Stimulated activated CD8-positive, alpha-beta memory T cell treated with anti-CD3 and anti-CD28 coated beads, Interleukin-4, amount 100 ng/mL, for 24 hours (primary cell): ENCODE measurements at places on chromosomes 7 and 10.

GRCh38 chr10:22658745-22659410 lies 55.5 kb downstream of the PIP4K2A start:
- no peak for DNase-seq

GRCh38 chr10:132064082-132064755 lies 1.5 kb upstream of the JAKMIP3 start:
- no peak for DNase-seq

GRCh38 chr10:31864834-31865518 lies 63.7 kb downstream of the ARHGAP12 start:
- no peak for DNase-seq

DNA sequence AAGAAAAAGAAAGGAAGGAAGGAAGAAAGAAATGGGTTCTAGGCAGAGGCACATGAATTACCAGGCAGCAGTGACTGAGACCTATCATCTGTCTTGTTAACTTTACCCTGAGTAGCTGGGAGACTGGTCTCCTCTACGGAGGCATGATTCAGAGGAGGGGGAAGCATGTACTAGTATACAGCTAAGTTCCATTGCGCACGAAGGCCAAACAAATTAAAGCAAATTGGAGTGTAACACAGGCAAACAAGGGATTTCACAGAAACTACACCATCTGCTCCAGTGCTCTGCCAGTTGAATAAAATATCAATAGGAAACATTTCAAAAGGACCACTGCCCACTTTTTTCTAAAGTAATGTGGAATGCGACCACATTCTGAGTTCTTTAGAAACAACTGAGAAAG lies 65.9 kb upstream of the RSU1 start:
- no peak for DNase-seq

- DNase-seq, result no peak
Measured at GRCh38 chr7:48298779-48299178, 127.5 kb downstream of the ABCA13 start.

DNA sequence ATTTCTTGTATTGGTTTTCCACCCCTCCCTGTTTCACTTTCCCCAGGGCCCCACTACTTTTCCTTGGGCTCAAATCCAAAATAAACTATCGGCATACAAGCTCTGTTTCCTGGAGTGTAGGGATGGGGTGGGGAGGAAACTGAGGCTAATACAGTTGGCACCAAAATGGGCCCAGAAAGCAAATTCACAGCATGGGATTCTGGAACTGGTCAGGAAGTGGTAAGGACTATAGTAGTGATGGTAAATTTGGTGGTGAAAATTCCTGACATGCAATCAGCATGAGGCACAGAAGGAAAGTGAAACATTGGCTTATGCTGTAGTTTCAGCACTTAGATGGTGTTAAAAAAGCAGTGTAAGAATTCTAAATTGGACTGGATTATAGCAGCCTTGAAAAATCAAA lies 8.7 kb upstream of the SAMD9L start:
- DNase-seq, result no peak

GRCh38 chr7:108824840-108825580 lies 255.3 kb downstream of the DNAJB9 start:
- no peak for DNase-seq

DNA sequence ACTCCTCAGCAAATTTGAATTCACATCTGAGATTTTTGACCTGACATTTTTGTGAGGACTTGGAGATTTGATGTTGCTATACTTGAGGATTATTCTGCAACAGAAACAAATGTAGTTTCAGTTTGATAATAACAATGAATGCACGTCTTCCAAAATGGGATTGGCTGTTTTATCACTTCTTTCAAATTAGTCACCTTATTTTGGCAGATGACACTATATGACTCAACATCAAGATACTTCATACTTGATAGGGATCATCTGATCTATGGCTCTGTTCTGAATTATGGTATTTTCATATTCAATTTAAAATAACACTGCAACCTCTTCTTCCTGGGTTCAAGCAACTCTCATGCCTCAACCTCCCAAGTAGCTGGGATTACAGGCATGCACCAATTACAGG lies 24.2 kb downstream of the ARL5B start:
- DNase-seq, result no peak

DNA sequence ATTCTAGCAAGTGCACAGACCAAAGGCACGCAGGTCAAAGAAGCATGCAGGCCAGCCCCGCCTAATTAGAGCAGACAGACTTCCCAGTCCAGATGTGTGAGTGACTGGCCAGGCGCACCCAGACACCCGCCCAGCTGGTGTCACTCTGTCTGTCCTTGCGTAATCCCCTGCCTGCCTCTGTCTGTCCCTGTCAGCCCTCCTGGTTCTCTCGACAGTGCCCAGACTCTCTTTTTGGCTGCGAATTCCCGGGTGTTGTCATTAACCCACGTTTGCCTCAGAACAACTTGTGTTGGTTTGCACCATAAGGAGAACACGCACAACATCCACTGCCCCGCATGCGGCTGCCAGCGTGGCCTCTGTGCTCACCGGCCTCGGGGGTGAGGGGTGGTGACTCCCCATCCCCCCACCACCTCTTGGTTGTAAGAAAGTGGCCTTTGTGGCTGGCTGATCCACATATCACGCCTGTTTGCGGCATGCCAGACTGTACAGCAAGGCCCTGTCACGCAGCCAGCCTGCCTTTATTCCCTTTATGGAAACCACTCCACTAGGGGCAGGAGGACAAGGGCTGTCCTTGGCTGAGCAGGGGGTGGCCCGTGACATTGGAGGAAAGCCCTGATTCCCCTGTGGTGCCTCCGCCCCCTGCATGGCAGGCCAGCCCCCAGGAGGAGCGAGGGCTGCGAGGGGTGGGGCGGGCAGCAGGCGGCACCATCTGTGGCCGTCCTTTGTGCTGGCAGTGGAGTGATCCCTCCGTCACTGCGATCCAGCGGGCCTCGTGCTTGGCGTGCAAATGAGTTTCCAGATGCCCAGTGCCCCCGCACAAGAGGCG lies 72.8 kb upstream of the PPIF start:
- no peak for DNase-seq

- DNase-seq, result no peak
Measured at GRCh38 chr10:43972976-43973647, 324.4 kb upstream of the ZNF32 start.

- DNase-seq, result no peak
Measured at GRCh38 chr10:85651497-85651882, 715.1 kb downstream of the GRID1 start.

DNA sequence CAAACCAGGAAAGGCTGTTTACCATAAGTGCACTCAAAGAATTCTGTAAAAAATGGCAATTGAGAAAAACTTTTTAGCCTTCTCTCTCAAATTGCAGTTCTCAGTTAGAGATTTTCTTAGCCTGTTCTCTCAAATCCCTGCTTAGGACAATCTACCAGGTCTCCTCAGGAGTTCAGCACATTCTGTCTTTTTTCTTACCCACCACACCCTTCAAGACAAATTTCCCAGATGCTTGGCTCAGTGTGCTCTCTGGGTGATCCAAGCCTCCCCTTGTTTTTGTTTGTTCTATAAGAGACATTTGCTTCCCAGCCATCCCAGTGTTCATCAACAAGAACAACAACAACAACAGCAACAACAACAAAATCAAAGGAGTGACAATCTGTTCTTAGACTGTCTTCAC lies 87.3 kb downstream of the MACC1 start:
- no peak for DNase-seq

DNA sequence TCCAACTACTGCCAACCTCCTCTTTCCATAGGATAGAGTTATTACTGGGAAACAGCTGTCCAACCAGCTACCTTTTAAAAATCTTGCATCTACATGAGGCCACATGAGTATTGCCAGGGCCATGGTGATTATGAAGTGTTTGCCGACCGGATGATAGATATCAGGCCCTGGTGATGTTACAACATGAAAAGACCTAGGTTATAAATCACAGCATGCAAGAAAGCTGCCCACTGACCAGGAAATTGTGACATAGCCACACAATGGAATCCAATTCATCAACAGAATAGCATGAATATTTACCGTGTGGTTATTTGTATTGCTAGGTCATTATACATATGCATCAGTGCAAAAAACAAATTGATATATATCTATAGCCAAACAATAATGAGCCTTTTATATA lies 517.0 kb downstream of the INHBA start:
- no peak for DNase-seq

DNA sequence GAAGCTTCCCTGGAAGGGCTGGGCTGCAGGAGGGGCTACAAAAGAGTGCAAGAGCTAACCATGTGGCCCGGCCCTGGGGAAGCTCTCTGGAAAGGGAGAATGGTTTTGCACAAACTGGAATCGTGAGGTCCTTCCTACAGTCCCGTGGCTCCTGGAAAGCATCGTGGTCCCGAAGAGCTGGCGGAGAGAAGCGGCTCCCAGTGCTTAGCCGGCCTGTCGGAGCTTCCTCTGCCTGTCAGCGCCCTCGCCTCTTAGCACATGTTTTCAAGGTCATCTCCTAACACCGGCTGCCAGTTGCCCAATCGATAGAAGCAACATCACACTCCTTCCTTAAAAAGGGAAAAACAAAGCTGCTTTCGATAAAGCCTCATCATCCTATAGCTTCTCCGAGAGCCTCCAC lies 42.1 kb upstream of the MGMT start:
- DNase-seq, result no peak

GRCh38 chr7:29809533-29810155 lies 3.3 kb downstream of the WIPF3 start:
- no peak for DNase-seq

DNA sequence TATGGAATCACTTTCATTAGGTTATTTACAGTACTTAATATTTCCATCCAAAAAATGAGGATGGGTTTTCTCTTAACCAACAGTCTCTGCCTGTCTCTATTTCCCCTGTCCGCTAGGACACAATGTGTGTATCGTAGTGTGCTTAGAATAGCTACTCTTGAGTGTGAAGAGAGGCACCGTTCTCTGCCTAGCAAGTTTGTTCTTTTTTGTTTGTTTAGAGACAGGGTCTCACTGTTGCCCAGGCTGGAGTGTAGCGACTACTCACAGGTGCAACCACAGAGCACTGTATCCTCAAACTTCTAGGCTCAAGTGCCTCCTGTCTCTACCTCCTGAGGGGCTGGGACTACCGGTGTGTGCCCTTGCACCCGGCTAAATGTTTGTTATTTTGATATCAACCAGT lies 121.9 kb downstream of the ANK3 start:
- no peak for DNase-seq

DNA sequence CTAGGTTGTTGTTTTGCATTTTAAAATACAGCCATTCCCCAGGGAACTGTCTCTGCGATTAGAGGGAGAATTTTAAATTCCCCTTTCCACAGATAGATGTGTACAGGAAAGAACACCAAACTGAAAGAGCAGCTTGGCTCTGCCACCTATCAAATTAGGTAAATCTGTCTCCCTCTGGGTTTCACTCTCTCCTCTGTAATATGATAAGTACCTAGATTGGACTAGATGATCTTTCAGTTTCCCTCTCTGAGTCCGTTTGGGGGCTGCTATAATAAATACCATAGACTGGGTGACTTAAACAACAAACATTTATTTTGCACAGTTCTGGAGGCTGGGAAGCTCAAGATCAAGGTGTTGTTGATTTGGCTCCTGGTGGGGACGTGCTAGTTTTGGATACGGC lies 186.0 kb downstream of the KIF20B start:
- DNase-seq, result no peak

GRCh38 chr7:142364551-142364950 lies 106.7 kb upstream of the PRSS58 start:
- DNase-seq, result no peak

GRCh38 chr7:106420210-106420609 lies 135.4 kb upstream of the NAMPT start:
- DNase-seq, result no peak

DNA sequence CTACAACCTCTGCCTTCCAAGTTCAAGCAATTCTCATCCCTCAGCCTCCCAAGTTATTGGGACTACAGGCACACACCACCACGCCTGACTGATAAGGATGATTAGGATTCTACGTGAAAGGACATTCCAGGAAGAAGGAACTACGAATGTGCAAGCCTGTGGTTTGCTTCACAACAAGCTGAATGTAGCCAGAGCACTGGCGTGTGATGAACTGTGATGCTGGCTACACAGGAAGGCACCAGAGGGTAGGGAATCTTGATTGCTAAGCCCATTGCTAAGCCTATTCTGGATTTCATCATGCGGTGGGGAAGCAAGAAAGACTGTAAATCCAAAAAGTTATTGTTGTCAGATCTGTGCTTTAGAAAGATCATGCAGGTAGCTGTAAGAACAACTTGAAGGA lies 72.3 kb upstream of the SRRM3 start:
- no peak for DNase-seq

DNA sequence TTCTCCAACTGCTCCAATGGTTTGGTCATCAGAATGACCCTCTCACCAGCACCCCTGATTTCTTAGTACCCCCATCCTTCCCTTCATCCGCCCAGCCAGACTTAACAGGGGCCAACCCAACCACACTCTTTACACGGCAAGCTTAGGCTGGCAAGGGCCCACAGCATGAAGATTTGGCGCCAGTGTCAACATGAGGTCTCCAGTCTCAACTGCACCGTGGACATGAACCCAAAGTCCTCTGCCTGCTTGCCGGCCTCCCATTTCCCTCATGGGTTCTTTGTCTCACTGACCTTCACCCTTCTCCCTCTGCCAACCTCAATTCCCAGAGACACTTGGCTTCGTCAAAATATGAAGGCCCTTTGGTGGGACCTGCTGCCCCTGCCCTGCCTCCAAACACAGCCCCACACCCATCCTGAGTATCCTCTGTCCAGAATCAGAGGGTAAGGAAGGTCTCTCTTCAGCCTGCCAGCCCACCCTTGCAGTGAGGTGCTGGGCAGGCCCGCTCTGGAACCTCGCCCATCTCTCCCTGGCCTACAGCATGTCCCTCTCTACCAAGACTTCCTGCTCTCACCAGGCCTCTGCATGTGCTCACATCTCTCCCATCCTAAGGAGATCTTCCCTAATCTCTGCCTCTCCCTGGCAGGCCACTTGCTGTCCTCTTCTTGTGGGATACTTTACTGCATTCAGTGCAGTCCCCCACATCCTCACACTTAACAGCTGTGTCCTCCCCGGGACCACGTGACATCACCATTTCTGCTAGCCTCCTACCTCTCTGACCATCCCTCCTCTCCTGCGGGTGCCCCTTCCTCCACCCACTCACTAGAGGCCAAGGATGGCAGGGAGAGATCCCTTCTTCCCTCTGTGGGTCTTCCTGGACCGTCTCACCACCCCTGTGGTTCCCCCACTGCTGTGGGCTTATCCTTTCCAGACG lies 91.7 kb upstream of the ZMIZ1 start:
- DNase-seq, result no peak
